ENCODE measurements at places on chromosomes 6 and 20.

DNA sequence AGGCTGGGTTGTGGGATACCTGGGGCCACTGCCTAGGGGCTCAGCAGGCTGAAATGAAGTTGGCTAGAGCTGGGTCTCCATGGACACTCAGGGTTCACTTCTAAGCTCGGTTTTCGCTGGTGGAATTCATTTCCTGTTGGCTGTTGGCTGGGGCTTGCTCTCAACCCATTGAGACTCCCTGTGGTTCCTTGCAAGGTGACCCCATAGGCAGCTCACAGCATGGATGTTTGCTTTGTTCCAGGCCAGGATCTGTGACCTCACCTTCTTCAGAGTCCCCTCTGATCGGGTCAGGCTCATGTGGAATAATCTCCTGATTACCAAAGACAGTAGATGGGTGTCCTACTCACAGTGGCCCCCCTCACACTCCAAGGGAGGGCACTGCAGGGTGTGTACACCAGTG is 229.3 kb downstream of the QKI start:
- DNase-seq = no peak

- no peak for DNase-seq
Measured at GRCh38 chr20:7094438-7094997, 327.0 kb downstream of the BMP2 start.

DNA sequence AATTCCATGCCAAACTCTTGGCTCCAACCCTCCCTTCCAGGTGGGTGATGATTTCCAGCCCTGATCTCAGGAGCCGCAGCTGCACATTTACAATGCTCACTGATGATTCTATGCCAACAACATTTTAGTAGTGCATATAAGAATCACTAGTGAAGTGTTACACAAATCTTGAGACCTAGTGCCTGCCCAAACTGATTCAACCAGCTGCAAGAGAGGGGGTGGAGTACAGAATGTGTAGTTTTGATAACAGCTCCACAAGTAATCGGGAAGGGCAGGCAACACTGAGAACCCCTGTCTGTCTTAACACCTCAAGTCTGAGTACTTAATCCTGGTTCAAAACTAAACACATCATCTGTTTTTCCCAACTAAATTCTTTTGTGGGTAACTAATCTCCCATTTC is 91.7 kb downstream of the PRDM1 start:
- no peak for DNase-seq

DNA sequence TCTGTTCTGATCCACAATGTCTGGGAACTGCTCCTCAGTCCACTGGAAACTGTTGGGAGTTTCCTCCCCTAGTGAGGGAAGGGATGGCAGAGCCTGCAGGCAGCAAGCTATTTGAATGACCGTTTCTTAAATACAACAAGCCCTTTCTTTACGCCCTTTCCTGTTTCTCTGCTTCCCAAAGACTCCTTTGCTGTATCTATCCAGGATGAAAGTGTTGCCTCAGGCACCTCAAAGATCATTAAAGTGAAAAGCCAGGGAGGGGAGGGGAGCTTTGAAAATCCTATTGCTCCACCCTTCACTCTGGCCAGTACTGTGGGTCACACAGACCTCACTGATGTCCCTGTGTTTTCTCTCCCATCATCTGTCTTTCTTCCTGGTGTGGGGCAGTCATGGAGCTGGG is 213.1 kb downstream of the RNF144B start:
- no peak for DNase-seq

DNA sequence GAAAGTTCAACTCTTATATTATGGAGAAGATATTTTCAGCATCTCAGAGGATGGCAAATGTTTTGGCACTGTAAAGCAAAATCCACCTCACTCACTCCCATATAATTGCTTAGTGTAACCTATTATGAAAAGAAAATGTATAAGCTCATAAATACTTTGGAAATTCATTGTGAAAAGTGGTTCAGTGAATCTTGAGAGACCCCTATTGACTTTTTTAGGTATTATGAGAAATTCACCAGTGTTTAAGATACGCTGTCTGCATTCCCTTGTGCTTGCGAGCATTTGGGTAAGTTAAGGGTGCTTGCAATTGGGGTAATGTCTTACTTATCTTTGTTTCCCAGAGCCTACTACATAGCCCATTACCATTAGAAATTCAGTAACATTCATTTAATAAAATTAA is 66.3 kb upstream of the BMP5 start:
- DNase-seq = no peak

DNA sequence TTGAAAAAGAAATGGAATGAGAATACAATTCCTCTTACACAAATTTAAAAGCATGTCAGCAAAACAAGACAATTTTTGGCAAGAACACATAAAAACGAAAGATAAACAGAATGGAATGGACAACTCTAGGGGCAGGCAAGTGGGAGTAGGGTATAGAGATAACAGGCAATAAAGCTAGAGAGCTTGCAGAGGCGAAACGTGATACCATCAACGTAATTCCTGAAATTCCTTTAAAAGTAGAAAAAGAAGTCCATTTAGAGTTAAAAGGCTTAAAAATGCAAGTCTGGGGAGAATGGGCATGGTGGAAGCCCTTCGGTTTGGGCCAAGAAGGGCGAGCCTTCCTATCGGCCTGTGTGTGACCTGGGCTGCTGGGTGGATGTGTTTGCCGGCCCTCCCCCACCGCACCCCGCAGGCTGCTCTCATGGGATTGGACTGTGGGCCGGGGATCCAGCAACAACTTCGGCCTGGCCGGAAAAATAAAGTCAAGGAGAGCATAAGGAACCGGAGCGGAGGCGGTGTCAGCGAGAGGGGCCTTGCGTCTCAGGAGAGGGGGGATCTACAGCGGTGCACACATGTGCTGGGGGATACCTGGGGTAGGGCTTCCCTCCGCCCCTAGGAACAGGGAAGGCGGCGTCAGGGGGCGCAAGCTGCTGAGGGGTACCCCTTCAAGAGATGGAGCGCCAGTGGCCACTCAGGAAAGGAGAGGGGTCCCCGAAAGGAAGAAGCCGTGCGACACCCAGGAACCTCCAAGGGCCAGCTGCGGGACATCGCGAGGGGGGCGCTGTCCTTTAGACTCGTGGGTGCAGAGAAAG is 4.1 kb downstream of the TMEM239 start:
- DNase-seq = no peak

- no peak for DNase-seq
Measured at GRCh38 chr6:42365021-42365420, 86.7 kb downstream of the TRERF1 start.

DNA sequence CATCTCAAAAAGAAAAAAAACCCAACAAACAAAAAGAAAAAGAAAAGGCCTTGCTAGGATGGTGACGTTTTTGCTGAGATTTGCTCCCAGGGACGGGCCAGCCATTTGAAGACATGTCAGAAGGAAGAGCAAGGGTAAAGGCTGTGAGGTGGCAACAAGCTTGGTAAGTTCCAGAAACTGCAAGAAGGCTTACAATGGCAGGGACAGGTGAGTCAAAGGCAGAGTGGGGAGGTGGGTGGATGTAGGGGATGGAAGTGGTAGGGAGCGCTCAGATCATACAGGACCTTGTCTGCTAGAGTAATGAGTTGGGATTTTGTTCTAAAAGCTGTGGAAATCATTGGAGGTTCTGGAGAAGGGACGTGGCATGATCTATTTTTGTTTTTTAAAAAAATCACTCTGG is 4.3 kb downstream of the KIF3B start:
- no peak for DNase-seq

GRCh38 chr6:148761527-148762011 is 14.7 kb downstream of the UST start:
- no peak for DNase-seq

DNA sequence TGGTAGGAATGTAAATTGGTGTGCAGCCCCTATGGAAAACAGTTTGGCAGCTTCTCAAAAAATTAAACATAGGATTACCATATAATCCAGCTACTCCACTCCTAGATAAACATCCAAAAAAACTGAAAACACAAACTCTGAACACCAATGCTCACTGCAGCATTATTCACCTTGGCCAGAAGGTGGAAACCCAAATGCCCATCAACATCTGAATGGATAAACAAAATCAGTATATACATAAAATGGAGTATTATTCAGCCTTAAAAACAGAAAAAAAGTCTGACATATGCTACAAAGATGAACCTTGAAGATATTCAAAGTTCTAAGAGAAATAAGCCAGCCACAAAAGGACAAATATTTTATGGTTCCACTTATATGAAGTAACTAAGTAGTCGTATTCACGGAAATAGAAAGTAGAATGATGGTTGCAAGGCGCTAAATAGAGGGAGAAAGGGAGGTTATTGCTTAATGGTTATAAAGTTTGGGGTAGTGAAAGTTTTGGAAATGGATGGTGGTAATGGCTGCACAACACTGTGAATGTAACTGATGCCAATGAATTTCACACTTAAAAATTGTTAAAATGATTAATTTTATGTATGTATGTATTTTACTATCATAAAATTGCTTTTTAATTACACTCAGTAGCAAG is 4.0 kb downstream of the PHF10 start:
- no peak for DNase-seq

DNA sequence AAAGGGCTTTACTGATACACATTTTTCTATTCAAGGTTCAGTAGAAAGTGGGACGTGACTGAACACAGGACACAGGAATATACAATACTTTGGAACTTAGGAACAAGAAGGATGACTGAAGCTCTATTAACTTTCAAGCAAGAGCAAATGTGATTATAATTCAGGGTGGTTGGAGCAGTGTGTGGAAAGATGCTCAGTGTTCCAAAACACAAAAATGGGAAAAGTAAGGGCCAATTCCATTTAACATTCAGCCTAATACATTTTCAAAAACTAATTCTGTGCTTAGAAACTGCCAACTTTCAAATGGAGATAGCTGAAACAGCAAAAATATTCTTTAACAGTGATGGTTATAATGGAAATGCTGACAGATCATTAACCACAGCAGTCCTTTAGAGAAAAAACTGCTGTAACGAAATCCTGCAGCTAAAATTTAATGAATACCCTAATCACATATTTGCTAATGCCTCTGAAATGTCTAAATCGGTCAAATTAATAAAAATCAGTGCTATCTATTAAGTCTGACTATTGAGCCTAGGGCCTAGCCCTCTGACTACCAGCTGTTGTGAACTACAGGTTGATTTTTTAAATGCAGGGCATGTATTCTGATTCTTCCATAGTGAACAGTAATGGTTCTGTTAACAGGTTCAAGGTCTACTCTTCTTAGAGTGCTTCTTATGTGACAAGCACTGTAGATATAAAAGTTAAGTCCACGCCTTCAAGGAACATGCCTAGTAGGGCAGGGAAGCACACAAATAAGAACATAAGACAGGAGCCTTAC is 45.9 kb downstream of the RARS2 start:
- no peak for DNase-seq

DNA sequence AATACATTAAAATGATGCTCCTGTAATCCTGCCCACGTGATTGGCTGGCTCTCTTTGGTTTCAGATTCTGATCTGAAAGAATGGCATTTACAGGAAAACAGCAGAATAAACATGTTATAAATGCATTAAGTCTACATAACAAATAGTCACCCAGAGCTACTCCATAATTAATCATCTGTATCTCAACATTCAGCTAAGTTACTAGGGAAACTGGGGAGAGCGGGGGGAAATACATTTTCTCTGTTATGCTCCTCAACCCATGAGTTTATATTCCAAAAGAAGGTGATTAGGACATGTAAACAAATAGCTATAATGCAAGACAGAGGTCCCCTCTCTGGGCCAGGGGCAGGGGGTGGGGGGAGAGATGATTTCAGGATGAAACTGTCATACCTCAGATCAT is 58.5 kb downstream of the MAP7 start:
- no peak for DNase-seq

DNA sequence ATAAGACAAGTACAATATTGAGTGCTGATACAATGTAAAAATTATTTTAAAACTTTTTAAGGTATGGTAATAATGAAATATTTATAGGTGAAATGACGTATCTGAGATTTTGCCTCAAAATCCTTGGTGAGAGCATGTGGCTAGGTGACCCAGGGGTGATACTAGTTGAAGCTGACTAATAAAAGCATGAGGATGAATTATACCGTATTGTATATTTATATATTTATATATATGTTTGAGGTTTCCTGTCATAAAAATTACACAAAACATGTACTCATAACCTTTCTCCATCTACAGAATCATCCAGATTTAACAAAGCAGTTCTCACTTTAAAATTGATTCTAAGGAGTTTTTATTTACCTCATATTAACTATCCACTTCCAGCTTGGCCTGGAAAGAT is 358.1 kb downstream of the CDKAL1 start:
- no peak for DNase-seq

GRCh38 chr6:139699911-139700310 is 325.5 kb upstream of the CITED2 start:
- no peak for DNase-seq

GRCh38 chr6:1581120-1581991 is 28.4 kb upstream of the FOXC1 start:
- no peak for DNase-seq

DNA sequence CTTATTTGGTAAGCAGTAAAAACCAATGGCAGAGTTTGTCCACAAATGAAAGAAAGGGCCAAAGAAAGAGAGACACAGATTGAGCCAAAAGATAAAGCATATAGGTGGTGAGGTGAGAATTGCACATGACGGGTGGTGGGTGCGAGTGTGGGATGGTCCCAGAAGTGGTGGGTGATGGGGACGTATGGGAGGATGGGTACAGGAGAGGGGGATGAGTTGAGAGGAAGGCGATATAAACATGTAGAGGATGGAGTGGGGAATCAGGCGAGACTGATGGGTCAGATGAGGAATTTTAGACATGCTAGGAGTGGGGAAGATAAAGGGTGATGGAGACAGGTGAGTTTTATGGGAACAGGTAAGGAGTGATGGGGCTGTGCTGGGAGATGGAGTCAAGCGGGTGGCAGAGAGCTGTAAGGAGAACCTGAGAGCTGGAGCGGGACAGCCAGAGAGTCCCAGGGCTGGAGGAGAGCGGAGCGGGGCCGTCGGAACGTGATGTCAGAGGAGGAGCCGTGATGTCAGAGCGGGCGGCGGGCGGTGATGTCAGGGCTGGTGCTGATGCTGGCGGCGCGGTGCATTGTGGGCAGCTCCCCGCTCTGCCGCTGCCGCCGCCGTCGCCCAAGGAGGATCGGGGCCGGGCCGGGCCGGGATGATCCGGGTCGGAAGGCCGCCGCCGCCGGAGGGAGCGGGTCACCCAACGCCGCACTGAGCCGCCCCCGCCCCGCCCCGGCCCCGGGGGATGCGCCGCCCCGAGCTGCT is at the start of gene TTBK1:
TTBK1 (plus strand) TSS at position 574 of the 756 bp plus-strand sequence. CDS start 3,180 bp downstream, outside the sequence.
- DNase-seq = peak; percentile 53

DNA sequence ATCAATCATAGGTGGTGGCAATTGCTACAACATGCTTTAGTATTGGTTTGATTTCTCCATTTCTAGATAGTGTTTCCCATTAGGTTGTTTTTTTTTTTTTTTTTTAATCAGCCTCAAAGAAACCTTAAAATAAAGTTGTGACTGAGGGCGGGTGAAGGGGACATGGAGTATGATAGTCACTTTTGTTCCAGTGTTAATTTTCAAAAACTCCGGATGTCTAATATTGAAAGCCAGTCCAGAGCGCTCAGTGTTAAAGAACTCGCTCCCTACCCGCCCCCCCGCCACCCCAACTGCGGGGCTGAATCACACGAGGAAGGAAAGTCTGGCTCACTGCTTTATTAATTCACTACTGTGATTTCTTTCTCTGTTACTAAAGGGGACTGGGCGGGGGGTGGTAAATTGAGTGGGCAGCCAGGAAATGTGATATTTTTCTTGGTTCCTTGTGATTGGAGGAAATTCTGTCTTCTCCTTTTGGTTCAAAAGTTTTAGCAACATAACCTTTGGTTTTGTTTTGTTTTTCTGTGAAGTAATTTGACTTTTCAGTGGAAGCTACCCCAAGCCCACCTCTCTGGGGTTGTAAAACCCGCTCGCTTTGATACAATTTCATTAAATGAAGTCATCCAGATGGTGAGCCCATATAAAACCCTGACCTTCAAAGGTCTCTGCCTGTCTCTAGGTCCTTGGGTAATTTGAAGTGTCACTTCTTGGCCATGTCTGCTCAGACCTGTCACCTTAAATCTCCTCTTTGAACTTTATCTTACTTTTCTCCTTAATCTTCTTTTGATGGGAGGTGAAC is 38.0 kb downstream of the TNFAIP3 start:
- no peak for DNase-seq
